ENCODE measurements at places on chromosomes 16 and 17. TPM values are rescaled to one million over a fixed set of nuclear protein-coding genes. Genes with fewer than 3 reads are reported as not detected.
A peak's percentile ranks its signal among the peaks of the same experiment; 100 is the strongest.

DNA sequence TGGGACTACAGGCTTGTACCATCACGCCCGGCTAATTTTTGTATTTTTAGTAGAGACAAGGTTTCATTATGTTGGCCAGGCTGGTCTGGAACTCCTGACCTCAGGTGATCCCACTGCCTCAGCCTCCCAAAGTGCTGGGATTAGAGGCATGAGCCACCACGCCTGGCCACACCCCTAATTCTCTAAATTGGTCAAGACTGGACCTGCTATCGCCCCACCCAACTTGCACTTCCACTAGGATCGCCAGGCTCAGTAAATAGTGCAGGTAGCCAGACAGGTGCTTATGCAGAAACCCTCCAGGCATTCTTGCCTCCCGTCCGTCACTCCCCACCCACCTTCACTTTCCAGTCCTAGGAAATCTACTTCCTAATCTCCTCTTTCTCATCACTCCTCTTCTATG is 481.4 kb upstream of the EEF2KMT start:
- DNase-seq = no peak

DNA sequence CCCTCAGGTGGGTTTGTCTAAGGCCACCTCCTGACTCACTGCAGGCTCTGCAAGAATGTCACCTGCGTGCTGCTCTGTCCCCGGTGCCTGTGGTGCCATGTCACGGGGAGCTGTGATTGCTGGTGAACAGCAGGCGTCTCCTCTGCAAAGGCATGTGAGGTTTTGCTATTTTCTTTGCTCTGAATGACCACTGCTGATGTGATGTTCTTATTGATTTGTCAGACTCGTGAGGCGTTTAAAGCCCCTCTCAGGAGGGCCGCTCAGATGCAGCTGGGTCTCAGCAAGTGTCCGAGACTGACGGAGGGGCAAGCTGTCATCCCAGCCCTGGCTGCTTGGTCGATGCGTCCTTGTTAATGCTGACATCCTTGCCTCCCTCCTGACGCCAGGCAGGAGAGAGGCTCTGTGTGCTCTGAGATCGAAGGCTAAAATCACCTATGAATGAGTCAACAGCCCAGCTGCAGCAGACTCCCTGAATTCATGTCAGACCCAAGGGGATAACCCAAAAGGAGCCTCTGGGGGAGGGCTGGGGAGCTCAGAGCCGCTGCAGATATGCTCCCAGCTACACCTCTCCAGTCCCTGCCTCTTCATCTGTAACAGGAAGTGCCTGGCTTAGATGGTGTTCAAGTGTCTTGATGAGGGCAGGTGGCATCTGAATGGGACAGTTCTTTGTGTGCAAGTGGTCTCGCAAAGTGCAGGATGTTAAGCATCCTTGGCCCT is 11.8 kb upstream of the PEMT start:
- no peak for DNase-seq

DNA sequence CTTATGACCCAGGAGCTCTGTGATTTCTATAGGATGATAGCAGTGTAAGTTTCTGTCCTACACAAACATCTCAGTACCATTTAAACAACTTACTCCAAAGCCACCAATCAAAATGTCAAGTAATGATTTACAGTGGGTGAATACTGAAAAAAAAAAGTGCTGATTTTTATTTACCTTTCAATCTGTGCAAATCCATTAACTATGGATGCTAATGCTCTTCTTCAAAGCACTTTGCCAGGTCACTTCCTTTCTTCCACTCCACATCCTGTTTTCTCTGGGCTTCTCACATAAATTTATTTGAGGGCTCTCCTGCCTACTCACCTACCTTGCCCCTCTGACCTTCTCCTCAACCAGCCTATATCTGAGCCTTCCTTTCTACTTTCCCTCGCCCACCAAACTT is 101.6 kb downstream of the SKAP1 start:
- no peak for DNase-seq

GRCh38 chr17:27381007-27381501 is 75.2 kb upstream of the KSR1 start:
- peak; percentile 61 for DNase-seq

- no peak for DNase-seq
Measured at GRCh38 chr17:80408872-80409271, 6.1 kb upstream of the ENDOV start.

GRCh38 chr17:43171586-43172487 is 823 bp downstream of the NBR1 start:
- DNase-seq = peak; percentile 3

GRCh38 chr16:20673882-20674683 is 23.4 kb downstream of the ACSM1 start:
- DNase-seq = no peak

DNA sequence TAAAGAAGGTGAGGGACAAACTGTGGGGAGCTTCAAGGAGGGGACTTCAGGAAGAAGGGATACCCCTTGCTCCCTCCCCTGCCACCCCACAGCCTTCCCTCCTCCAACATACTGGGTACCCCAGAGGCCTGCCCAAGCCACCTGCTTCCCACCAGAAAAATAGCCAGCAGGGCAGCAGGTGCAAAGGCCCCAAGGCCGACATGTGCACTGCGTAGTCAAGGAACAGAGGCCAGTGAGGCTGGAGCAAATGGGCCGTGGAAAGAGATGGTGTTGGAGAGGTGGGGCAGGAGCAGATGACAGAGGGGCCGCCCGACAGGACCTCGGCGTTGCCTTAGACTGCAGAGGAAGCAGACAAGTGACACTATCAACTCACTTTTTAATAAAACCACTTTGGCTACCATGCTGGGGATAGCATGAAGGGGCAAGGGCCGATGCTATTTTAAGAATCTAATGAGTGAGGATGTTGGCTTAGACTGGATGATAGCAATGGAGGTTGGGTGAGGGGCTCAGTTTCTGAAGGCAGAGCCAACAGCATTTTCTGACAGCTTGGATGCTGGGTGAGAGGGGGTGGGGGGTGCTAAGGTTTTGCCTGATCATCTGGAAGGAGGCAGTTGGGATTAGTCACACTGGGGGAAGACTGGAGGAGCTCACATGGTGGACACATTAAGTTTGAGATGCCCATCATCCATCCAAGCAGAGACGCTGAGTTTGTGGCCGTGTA is 72.8 kb upstream of the TOB1 start:
- no peak for DNase-seq

DNA sequence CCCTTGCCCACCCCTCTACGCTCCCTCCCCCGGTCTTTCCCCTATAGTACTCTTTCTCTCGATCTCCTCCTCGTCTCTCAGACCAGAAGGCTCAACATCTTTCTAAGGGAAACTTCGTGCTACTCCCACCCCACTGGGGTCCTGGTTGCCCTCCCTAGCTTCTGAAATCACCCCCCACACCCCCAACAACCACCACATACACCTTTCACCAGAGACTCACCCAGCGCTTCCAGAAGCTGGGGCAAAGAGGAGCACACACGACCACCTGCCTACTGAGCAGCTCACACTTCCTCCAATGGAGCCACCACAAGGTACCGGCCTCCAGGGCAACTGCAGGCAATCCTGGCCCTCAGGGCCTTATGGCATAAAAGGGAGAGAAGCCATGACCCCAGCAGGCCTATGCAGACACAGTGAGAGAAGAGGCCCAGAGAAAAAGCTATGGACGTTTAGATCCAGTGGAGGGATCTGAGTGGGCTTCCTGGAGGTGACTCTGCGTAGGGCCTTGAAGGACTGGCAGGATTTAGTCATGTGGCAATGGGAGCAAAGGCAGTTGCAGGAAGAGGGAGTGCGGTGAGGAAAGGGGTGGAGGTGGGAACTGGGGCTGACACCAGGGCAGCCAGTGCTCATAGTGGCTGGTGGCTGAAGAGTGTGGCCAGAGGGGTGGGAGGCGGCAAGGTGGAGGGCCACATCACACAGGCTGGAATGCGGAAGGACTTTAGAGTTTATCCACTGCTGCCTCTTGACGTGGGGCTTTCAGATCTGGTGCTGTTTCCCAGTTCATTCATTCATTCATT is 12.1 kb upstream of the TMEM92 start:
- no peak for DNase-seq

GRCh38 chr16:75340741-75341491 is 89.5 kb upstream of the BCAR1 start:
- DNase-seq = no peak

DNA sequence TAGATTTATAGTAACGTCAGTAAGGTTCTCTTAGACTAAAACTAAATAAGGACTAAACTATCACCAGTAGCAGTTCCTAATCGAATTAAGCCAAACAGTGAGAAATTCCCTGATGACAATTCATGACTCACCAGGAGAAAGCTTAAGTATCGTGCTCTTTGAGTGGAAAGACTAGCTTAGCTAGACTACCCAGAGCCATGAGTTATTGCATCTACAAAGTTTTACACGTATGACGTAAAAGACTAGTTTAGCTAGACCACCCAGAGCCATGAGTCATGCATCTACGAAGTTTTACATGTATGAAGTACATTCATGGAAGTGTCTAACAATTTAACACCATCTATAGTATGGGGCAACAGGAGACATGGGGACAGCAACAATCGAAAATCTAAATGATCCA is 36.6 kb downstream of the UBE2G1 start:
- DNase-seq = no peak

- DNase-seq = no peak
Measured at GRCh38 chr16:82639666-82640336, 13.0 kb downstream of the CDH13 start.

DNA sequence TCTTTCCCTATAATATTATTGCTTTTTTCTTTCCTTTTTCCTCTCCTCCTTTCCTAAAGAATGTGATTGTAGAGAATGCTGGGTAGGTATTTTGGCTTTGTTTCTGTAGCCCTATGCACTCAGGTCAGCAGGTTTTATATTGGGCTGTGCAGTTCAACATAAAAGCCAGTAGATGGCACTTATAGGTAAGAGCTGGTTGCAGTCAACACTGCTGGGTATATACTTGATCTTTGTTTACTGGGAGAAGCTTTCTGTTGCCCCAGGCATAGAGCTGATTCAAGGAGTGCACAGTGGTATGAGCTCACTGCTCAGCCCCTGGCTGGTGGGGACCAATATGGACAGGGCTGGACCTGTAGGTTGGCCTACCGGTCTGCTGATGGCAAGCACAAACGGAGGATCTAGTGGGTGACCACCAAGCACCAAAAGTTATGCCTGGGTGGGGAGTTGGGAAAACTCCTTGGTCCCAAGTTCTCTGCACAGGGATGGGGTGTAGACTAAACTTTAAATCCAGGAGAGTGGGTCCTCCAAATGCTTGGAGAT is 378.9 kb downstream of the PMP22 start:
- DNase-seq = no peak

DNA sequence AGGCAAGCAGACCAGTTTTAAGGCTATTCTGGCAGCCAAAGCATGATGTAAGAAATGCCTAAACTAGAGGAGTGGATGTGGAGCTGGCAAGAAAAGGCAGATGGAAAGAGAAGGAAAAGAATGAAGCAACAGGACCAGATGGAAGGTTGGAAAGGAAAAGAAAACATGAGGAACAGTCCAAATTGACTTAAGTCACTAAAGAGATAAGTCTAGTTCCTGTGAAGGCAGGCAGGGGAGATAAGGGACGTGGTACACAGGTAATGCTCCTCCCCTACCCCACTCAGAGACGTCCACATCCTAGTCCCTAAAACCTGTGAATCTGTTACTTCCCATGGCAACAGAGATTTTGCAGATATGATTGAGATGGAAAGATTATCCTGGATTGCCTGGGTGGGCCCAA is 43.5 kb downstream of the TEX2 start:
- DNase-seq = no peak

GRCh38 chr16:68447653-68448359 is 502 bp downstream of the SMPD3 start:
- DNase-seq = no peak

CTF1 gene
- 0.39 TPM for total RNA-seq

UNC13D gene
- 183 TPM for total RNA-seq

ZP2 gene
- total RNA-seq = not detected

OR4D2 gene
- not detected for total RNA-seq

CES4A gene
- total RNA-seq = 17.9 TPM

CMTM1 gene
- total RNA-seq = 10.3 TPM

C17orf75 gene
- 12.2 TPM for total RNA-seq

SLC12A3 gene
- total RNA-seq = not detected

MT1A gene
- not detected for total RNA-seq

Data from T-cell (primary cell).